ENCODE measurements at places on chromosomes 4 and X.

GRCh38 chr4:93957186-93957585, 128.6 kb downstream of the ATOH1 start:
- DNase-seq = no peak

DNA sequence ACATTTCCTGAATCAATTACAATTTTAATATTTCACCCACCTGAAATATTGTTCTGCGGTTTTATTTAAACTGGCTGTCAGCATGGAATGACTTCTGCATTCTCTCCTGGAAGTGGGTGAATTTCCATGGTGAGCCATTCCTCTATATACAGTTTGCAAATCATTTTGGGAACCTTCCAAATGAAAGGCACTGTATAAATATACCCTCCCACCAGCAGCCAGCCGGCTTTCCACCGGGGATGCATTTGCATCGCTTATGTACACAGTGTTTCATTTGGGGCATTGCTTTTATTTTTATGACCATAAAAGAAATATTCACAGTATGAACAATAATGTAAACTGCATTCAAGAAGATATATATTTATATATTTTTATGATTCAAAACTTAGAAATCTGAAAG, 4.7 kb upstream of the IL1RAPL1 start:
- no peak for DNase-seq

DNA sequence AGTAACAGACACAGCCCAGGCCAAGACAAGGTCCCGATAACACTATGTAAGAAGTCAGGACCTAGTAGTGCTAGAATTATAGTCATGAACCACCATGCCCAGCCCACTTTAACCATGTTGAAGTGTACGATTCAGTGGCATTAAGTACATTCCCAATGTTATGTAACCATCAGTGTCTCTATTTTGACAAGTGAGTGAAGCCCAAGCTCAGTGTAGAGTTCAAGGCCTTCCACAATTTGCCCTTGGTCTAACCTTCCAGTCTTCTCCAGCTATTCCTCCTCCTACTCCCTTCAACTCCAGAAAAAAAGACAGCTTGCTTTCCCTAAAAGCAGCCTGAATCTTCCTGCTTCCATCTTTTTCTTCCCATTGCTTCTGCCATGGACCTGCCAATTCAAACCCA, 31.5 kb downstream of the LIAS start:
- DNase-seq = no peak

GRCh38 chr4:87567191-87567590, 38.0 kb upstream of the SPARCL1 start:
- no peak for DNase-seq

- no peak for DNase-seq
Observed at GRCh38 chr4:129420637-129421036, 324.7 kb downstream of the C4orf33 start.

GRCh38 chr4:119897260-119897659, 169.4 kb downstream of the MAD2L1 start:
- no peak for DNase-seq

GRCh38 chr4:142582340-142582739, 263.8 kb downstream of the INPP4B start:
- DNase-seq = no peak

DNA sequence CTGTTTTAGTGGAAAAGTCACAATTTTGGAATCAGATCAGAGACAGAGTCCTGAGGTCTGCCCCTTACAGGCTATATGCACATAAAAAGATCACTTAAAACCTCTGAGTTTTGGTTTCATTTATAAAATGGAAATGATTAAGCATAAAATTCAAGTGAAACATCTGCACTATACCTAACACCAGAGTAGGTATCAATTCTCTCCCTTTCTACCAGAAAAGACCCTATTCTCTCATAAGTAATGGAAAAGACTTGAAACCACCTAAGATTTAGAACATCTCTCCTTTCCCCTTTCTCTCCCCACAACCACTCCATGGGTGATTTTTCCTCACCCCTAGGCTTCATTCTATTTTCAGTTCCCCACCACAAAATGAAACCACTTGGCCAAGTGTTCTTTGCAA, 907 bp downstream of the LHFPL1 start:
- DNase-seq = no peak

GRCh38 chr4:17068392-17068791, 169.9 kb upstream of the LDB2 start:
- DNase-seq = no peak

DNA sequence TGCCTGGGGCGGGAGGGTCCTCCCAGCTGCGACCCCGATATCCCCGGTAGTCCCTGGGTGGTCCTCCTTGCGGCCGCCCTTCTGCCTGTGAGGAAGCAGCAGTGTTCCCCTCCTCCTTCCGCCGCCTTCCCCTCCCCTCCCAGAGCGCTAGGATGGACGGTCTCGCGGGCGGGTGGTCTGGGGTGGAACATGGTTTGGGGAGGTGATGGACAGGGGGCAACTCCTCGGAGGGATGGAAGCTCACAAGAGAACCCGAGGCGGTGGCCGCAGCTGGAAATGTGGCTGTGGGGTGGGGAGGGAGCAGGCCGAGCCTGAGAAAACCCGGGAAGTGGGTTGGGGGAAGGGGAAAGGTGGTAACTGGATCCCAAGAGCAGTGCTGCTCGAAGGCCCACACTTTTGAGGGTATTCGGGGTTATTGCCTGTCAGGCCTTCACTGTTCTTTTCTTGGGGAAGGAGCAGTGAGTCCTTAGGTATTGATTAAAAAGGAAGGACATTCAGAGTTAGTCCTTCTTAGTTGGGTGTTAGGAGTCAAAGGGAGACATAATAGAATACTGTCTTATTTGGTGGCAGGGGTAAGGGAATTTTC, 581 bp downstream of the UBE2K start:
- DNase-seq = peak; percentile 34

- no peak for DNase-seq
Observed at GRCh38 chrX:19708683-19709082, 178.7 kb downstream of the SH3KBP1 start.

DNA sequence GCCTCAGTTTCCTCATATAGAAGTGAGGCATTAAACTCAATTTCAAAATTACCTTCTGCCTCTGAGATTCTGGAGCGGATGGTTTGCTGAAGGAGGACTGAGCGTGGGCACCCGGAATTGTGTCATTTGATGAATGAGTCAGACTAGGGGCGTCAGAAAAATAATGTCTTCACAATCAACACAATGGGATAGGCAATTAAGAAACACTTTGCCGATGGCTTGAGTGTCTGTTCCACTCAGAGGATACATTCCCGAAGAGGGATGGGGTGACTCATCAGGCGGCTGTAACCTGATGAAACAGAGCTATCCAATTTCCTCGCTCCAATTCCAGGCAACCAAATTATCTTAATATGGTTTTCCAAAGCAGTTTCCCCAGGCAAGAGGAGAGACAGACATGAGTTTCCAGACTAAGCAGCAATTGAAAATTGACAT, 1.2 kb upstream of the CHRNA9 start:
- no peak for DNase-seq

DNA sequence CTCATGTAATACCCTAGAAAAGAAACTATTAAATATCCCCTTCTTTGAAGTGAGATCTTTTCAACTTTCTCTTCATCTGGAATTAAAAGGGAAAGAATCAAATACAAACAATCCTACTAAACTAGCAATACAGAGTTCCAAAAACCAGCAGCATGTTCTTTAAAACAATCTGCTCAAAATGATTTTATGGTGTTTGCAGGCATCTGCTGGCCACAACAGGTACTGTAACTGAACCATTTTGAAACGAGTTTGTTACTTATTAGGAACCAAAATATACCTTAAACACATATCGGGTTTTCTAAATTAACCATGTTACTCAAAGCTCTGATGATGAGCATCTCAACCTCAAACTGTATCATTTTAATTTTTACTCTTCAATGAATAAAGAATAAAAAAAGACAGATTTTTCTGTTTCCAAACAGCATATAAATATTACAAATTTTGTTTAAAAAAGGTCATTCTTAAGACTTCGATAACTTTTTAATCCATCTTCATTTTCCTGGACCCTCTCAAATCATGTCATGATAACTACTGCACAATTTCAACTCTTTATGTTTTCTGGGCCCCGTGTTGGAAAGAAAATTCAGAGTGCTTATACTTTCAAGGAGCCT, 56.5 kb downstream of the ARAP2 start:
- DNase-seq = no peak

- DNase-seq = no peak
Observed at GRCh38 chrX:54479136-54480111, 16.6 kb downstream of the FGD1 start.

DNA sequence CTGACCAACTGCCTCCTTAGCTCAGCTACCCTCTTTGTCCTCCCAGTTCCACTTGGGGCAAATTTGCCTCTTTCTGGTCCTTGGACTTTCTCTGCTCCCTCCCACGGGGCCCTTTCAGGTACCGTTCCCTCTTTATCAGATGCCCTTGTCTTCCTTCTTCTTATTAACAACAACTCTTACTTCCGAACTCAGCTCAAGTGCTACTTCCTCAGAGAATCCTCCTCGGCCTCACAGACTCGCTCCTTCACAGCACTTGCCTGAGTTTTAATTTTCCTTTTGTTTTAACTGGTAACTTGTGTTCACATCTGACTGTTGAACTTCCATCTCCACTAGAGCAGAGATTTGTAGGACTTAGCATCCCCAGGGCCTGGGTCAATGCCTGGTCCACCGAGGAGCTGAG, 85.7 kb downstream of the CLNK start:
- no peak for DNase-seq

DNA sequence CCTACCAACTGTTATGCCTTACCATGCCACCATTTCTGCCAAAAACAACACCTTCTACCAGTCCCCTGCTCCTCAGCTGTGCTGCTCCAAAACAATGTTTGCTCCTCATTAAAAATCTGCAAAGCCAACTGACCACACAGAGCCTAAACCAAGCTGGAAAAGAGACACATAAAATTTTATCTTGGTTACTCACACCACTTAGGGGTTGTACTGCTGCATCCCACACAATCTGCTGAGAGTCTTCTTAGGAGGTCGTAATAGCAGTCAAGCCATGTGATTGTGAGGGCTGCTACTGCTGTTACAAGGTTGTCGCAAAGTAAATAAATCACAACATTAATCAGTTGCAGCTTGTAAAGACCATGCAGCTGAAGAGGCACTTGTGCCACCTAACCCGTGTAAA, 607.4 kb upstream of the FAM241A start:
- DNase-seq = no peak

DNA sequence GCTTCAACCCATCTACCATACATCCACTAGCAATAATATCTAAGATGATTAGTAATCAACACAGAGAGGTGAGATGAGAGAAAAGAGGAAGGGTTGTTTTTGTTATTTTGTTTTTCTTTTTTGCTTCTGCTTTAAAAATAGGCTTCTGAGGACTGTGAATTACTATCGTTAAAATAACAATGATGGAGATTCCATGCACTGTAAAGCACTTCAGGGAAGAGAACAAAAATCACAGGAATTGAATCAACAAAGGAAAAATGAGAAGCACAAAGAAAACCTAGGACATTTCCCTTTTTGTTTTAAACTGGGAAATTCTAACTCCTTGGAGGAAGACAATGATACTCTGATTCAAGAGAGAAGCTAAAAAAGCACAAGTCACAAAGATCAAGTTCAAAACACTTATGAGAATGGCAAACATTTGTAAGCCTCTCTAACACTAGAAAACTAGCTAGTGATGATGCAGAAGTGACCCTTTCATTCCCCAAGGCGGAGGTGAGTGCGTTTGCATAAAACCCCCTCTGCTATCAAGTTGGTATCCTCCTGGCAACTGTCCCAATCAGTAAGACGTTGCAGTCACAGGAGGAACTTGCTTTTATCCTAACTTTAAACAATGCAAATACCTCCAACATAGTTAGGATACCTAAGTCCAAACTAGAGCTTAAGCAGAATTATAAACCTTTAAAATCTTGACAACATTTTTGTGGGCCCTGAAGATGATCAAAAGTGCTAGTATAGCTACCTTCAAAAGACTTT, 308.5 kb downstream of the CAMK2D start:
- DNase-seq = no peak

DNA sequence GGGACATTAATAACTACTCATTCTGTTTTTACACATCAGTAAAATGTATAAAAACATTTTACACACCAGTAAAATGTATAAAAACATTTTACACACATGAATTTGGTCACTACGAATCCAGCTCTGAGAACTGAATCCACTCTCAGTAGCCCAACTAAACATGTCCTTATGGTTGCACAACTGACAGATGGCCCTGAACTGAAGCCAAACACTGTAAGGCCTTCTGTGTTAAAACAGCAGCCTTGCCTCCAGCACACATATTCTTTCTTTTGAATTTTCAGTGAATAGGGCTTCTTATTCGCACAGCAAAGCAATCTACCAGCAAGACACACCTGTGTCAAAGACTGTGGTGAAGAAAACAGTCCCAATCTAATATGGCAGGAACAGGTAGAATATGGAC, 169.9 kb upstream of the FMR1 start:
- DNase-seq = no peak

GRCh38 chr4:29309050-29309449, 1411.1 kb upstream of the PCDH7 start:
- no peak for DNase-seq

- DNase-seq = no peak
Observed at GRCh38 chr4:8539661-8540060, 40.5 kb upstream of the GPR78 start.

- DNase-seq = no peak
Observed at GRCh38 chr4:152289941-152290340, 246.0 kb downstream of the FBXW7 start.

- no peak for DNase-seq
Observed at GRCh38 chr4:140637836-140638235, 69.1 kb upstream of the UCP1 start.

DNA sequence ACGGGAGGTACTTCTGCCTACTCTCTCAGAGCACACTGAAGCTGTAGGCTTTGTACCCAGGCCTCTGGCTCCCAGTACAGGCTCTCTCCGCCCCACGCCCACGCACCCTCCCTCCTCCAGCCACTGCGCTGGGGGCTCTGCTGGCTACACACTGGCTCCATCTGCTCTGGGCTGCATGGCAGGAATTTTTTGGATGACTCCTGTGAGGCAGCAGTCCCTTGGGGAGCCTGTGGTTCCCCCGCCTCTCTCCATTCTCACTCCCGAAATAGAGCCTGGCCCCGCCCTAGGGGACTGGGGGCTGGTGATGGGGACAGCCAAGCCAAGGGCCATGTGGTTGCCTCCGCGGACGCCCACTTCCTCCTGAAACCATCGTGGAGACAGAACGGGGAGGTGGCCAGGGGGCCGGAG, 58.1 kb upstream of the ADRA2C start:
- DNase-seq = no peak

GRCh38 chrX:22467571-22467970, 194.9 kb downstream of the CBLL2 start:
- DNase-seq = no peak

GRCh38 chr4:53361451-53361850, 4.4 kb downstream of the SCFD2 start:
- no peak for DNase-seq

GRCh38 chr4:173827707-173828106, 297.7 kb upstream of the HAND2 start:
- DNase-seq = no peak

- DNase-seq = no peak
Observed at GRCh38 chr4:7110546-7110945, 42.7 kb upstream of the GRPEL1 start.

DNA sequence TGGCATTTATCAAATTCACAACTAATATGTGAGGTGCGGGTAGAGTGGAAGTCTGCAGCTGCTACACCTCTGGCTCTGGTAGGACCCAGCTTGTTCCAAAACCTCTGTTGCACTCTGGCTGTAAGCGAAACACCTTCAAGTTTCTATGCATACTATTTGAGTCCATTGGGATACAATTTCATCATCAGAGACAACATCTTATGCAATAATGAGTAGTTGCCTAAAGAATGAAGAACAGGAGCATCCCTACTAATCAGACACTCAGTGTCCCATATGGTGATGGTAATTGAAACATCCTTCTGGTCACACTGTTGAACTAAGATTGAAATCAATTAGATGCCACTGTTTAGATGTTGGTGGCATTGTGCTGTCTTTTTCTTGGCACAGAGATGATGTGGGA, 178.4 kb downstream of the MGST2 start:
- no peak for DNase-seq

All from activated T-helper 9 cell treated with anti-CD3 and anti-CD28 coated beads, Interleukin-2, amount 50 U/mL, for 16 hours (primary cell).